ENCODE measurements at places on chromosomes 3 and 15.
A peak's percentile ranks its signal among the peaks of the same experiment; 100 is the strongest.

- no peak for DNase-seq
Measured at GRCh38 chr3:43995547-43996378, 245.9 kb upstream of the TOPAZ1 start.

DNA sequence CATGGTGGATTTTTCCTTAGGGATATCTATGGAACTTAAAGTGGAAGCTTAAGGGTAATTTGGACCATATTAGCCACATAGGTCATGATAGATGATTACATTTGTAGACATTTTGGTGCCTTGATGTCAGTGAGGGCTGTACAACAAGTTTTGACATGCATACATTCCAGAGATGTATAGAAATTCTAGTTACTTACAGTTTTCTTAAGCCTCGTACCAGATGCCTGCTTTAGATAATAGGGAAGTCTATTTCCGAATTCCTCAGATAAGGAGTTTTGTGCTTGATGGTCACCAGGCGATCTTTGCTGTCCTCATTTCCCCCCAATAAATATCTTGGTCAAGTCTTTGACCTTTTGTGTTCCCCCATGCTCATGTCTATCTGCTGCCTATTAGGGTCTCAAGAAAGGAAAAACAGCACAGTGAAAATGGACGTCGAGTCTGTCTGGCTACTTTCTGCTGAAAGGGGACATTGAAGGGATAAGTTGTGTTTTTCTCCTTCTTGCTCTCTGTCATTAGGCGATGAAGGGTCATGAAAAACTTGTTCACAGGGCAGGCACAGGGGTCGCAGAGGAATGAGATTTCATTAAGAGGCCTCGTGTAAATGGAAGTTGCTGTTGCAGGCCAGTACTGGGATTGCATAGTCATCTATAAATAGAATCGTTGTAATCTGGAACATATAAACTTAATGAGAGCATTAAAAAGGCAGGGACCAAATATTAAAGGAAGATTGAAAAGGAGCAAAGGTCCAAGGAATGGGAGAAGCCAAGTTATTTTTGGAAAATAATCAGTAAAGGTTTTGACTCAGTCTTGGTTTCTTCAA lies 20.0 kb upstream of the SENP7 start:
- no peak for DNase-seq

- peak; percentile 59 for DNase-seq
Measured at GRCh38 chr15:74768771-74769342, 13.0 kb upstream of the CSK start.

DNA sequence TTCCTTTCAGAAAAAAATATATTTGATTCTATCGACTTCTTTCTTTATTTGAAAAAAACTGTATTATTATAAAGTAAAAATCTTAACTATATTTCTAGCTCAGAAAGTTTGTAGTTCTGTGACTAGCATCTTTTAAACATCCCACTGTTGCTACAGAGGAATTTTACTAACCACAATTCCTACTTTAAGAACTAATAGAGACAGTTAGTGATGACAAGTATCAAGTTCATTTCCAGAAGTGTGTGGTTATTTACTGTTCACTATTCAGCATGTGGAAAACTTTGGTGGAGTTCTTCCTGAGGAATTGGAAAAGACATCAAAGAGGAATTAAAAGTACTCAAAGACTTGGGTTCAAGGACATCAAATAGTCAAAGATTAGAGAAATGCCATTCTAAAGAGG lies 524.1 kb upstream of the CBLB start:
- no peak for DNase-seq

DNA sequence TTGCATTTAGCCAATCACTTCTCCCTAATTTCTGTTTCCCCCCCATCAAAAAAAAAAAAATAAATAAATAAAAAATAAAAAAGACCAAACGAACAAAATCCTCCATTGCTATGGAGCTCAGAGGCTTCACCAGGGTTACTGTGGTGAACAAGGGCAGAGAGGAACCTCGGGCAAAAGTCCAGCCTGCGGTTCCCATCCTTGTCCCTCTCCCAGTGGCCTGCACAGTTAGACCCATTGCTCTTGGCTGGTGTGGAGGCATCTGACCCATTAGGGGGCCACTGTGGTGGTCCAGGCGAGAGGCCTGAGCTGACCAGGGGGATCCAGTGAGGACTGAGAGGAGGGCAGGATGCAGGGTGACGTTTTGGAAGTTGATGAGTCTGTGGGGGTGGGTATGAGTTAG lies 18.8 kb downstream of the CORO2B start:
- DNase-seq: no peak

- peak; percentile 53 for DNase-seq
Measured at GRCh38 chr15:75867449-75867848, 24.2 kb downstream of the UBE2Q2 start.

- DNase-seq: no peak
Measured at GRCh38 chr3:30357897-30358296, 248.5 kb upstream of the TGFBR2 start.

- DNase-seq: no peak
Measured at GRCh38 chr3:142226474-142226873, 1.1 kb upstream of the GK5 start.

DNA sequence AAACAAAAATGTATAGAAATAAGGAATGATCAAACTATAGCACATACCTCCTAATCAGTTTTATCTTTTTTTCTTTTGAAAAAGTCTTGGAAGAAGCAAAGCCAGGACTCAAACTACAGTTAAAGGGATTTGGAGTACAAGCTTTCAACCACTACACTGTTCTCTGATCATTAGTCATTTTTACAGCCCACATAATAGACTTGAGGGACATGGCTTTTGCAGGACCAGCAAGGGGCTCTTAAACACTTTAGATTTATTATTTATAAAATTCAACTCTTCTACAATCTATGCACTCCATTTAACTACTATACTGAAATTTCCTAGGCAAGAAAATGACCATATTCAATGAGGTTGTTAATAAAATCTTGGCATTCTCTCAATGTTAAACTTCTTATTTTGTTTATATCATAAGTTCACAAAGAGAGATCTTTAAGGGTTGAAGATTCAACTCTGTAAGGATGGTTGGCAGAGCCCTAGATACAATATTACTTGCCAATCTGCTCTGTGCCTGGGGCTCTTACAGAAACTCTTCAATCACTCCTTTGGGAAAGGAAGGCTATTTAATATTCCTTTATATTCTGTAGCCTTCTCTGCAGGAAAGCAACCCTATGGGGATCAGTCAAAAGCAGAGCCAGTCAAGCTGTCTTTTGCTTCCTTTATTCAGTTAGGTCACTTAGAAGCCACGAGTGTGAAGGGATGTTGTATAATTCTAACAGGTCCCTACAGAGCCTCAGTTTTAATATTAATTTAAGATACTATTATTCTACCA lies 557.7 kb upstream of the SGO1 start:
- no peak for DNase-seq

- DNase-seq: no peak
Measured at GRCh38 chr3:52216585-52217408, 8.6 kb downstream of the TLR9 start.

DNA sequence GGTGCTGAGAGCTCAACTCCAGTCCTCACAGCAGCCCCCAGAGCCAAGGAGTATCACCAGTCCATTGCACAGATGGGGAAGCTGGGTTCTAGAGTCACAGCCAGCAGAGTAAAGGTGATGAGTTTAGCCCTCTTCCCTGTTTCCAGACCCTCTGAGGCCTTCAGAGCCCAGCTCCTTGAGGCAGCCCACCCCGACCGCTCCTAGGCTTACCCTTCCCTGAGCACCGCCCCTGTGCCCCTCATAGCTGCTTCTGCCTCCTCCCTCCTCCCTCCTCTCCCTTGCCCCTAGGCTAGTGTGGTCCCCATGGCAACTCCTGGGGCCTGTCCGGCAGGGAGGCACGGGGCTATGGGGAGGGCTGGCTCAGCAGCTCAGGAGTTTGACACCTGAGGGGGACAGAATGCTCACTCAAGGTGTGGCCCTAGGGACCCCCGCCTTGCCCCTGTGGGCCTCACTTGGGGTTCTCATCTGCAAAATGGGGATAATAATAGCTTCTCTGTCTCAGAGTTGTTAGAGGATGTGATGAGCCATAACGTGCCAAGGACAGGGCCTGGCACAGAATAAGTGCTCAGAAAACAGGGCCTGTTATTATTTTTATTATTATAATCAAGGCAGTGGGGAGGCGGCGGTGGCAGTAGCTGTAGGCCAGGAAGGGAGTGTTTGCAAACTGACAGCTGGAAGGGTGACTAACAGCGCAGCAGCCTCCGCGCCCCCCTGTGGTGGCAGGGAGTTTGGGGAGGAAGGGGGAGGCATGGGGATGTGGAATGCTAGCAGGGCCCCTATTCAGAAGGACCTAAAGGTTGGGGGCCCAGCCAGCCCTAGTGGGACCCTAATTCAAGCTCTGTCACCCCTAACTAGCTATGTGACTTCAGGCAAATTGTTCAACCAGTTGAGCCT lies 11.5 kb downstream of the CSK start:
- DNase-seq: peak; percentile 67

- peak; percentile 85 for DNase-seq
Measured at GRCh38 chr3:112990672-112991602, at the start of gene GTPBP8. GTPBP8 (plus strand) TSS chr3:112990984; CDS start chr3:112991000, 16 bp downstream.

Measured in inflammatory macrophage treated with lipopolysaccharide for 1 hour (primary cell).